Stimulated activated CD4-positive, alpha-beta T cell treated with anti-CD3 and anti-CD28 coated beads, TNF-alpha, amount 100 ng/mL, for 1 hour (primary cell): ENCODE measurements at places on chromosomes 2 and 18.

DNA sequence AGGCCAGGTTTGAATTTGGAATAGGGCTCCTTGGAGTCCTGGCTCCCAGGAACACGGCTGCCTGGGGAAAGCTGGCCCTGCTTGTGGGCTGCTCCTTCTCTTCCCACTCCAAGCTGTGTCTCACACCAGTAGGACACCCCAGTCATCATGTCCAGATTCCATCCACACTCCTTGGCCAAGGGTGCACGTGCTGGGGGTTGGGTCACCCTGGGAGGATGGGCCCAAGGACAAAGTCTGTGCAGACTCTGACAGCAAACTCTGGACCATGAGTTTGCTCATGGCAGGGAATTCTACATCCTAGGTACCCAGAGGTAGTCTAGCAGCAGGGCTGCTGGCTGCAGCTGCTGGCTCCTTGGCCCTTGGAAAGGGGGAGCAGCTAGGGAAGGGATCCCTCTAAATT, 102.4 kb upstream of the EPAS1 start:
- no peak for DNase-seq

DNA sequence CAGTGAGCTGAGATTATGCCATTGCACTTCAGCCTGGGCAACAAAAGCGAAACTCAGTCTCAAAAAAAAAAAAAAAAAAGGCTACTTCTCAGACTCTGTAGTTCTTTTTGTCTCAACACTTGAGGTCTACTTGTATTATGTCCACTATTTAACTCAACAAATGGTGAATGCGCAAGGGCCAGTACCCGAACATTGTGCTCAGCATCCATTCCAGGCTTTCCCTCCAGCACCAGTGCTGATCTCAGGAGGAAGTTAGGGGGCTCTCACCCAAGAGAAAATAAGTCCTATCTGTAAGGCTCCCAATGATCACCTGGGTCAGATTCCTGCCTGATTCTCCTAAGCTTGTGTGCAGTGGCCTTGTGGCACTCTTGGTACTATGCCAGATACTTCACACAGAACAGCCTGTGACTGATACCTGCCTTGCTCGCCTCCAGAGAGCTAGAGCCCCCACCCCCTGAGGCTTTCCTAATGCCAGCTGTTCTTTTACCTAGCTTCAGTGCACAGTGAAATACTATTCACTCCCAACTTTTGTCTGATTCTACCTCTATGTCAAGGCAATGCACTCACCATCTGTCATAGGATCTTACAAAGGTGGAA, 74.9 kb downstream of the INO80D start:
- DNase-seq: no peak

DNA sequence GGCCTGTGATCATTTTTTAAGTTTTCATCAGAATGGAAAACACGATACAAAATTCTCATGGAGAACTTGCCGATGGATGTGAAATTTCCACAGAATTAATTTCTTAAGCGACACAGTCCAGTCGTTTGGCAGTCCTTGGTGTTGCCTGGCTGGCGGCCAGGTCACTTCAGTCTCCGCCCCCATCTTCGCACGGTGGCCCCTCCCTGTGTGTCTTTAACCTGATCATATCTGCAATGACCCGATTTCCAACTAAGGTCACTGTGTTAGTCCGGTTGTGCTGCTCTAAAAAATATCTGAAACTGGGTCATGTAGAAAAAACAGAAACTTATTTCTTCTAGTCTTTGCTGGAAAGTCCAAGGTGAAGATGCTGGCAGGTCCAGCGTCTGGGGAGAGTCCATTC, 44.5 kb upstream of the COPS8 start:
- no peak for DNase-seq

DNA sequence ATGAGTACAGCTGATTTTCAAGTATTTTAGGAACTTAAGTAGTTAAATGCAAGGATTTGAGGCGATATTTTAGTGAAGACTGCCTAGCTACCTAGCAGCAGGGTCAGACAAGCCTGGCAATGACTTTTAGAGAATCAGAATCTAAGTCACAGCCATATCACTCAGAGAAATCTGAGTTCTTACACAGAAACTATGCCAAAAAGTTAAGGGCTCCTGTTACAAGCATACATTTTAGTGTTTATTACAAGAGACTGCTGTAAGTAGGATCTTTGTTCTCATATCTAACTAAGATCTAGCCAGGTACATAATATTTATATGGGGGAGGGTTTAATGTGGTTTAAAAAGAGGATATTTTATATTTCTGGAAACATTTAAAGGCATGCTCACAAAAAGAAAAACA, 37.5 kb downstream of the MAP4K3 start:
- no peak for DNase-seq

- DNase-seq: no peak
These were observed 46.3 kb downstream of the FAM178B start for GRCh38 chr2:96940001-96940615.

GRCh38 chr2:40118622-40119021, 333.3 kb downstream of the SLC8A1 start:
- DNase-seq: no peak

GRCh38 chr18:22346953-22347605, 70.6 kb downstream of the CTAGE1 start:
- DNase-seq: no peak

DNA sequence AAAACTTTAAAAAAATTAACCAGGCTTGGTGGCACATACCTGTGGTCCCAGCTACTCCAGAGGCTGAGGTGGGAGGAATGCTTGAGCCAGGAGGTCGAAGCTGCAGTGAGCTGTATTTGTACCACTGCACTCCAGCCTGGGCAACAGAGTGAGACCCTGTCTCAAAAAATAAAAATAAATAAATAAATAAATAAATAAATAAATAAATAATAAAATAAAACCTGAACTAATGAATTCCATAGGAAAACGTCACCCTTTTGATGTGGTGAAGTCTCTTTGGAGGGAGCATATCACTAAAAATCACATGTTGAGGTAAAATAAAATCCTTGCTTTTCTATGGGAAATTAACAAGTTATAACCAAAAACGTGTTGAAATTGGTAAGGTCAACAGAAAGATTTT, 29.6 kb upstream of the ITGAV start:
- DNase-seq: no peak

DNA sequence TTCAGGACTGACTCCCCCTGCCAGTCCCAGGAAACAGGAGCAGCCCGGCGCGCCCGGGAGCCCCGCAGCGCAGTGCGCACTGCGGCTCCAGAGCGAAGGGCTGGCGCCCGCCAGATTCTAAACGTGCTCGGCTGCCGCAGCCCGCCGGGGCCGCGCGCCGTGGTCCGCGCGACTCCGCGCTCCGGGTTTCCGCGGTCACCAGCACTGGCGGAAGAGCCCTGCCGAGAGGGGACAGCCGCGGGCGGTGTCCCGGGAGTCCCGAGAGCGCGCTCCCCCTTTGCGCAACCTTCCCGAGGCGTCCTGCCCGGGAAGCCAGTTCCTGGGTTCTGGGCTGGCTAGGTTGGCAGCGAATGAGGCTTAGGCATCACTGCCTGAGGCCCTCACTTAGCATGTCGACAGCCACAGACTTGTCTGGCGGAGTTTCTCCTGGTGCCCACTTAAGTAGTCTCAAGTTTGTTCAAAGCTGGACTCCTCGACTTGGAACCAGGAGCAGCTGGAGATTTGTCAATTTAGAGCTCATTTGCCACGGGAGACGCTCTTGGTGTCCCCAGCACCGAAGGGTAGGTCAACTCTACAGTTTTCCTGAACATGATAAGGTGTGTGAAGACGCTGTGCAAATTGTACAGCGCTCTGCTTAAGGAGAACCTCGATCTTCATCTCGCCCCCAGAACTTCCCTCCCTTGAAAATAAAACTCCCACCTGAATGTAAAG, 1.5 kb upstream of the VSNL1 start:
- no peak for DNase-seq

DNA sequence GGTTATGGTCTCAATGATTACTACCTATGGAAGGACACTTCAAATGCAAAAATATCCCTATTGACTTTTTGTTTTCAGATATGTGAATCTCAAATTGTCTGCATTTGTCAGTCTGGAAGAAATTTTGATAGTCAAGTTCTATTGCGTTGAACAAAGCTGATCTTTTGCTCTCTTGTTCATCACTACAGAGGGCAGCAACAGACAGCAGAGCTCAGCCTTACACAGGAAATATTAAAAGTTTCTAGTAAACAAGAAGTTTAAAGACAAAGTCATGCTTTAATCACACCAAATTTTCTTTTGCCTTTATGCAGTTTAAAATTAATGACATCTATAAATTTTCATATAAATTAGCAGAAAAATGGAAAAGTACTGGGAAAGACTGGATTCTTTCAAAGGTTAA, 617.5 kb downstream of the NR4A2 start:
- no peak for DNase-seq

DNA sequence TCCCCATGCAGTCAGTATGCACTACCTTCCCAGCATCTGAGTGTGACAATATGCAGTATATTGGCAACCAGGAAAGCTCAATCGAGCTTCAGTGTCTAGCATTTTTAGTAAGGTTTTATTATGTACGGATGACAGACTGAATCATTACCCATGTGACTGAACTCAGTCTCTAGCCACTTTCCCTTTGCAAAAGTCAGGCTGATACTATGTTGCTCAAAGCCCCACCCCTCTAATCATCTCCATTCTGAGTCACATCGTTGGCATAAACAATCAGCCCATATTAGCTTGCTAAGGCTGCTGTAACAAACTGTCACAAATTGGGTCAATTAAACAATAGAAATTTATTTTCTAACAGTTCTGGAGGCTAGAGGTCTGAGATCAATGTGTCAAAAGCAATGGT, 25.8 kb upstream of the SRD5A2 start:
- DNase-seq: no peak

GRCh38 chr2:30690126-30690561, 117.1 kb downstream of the CAPN13 start:
- DNase-seq: no peak

DNA sequence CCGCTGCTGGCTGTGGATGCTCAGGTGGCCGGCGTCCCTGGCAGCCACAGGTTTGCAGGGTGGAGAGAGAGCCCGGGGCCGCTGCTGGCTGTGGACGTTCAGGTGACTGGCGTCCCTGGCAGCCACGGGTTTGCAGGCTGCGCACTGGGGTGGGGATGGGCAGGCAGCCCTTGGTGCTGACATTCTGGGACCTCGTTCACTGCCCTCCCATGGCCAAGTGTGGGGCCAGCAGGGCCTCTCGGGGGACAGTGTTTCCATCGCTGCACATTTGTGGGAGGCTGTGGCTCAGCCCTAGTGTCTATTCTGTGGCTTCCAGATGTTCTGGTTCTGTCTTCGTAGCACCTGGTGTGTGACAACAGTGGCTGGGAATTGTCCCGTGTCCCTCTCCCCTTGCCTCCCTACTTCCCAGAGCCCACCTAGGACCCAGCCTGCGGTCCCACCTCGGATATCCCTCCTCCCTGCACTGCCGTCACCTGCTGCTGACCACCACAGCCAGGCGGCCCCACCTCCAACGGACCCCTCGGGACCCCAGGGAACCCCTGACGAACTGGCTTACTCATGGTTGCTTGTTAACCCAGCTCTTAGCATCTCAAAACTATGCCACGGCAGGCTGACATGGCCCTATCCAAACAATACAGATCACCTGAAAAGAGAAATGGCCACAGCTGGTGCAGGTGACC, 915 bp downstream of the CROCC2 start:
- no peak for DNase-seq

- no peak for DNase-seq
These were observed 122.1 kb downstream of the SH3BP4 start for GRCh38 chr2:235073868-235074413.

DNA sequence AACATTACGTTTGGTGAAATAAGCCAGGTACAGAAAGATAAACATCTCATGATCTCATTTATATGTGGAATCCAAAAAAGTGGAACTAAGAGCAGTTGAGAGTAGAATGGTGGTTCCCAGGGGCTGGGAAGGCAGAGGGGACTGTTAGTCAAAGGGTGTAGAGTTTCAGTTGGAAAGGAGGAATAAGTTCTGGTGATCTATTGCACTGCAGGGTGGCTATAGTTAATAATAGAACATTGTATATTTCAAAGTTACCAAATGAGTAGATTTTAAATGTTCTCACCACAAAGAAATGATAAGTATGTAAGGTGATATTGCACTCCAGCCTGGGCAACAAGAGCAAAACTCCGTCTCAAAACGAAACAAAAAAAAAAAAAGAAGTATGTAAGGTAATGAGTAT, 260.1 kb upstream of the RAB6C start:
- no peak for DNase-seq

DNA sequence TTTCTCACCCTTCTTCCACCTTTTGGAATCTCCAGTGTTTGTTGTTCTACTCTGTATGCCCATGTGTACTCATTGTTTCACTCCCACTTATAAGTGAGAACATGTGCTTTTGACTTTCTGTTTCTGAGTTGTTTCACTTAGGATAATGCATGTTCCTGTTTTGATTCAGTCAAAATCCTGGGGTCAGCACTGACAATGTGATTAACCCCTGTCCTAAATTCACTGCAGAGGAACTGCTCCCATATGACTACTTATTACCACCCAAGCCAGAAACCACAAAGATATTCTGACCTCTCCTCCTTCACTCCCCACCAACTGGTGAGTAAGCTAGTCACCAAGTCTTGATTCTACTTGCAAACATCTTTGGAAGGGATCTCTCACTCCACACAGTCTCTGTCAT, 251.4 kb upstream of the TCF4 start:
- DNase-seq: no peak

- no peak for DNase-seq
These were observed 149.9 kb downstream of the PLCL1 start for GRCh38 chr2:197954328-197954727.

- no peak for DNase-seq
These were observed 602.5 kb downstream of the TSN start for GRCh38 chr2:122357998-122358397.

- no peak for DNase-seq
These were observed 164.4 kb downstream of the UPP2 start for GRCh38 chr2:158266111-158266510.

GRCh38 chr2:162202203-162202602, 41.0 kb downstream of the FAP start:
- DNase-seq: no peak

DNA sequence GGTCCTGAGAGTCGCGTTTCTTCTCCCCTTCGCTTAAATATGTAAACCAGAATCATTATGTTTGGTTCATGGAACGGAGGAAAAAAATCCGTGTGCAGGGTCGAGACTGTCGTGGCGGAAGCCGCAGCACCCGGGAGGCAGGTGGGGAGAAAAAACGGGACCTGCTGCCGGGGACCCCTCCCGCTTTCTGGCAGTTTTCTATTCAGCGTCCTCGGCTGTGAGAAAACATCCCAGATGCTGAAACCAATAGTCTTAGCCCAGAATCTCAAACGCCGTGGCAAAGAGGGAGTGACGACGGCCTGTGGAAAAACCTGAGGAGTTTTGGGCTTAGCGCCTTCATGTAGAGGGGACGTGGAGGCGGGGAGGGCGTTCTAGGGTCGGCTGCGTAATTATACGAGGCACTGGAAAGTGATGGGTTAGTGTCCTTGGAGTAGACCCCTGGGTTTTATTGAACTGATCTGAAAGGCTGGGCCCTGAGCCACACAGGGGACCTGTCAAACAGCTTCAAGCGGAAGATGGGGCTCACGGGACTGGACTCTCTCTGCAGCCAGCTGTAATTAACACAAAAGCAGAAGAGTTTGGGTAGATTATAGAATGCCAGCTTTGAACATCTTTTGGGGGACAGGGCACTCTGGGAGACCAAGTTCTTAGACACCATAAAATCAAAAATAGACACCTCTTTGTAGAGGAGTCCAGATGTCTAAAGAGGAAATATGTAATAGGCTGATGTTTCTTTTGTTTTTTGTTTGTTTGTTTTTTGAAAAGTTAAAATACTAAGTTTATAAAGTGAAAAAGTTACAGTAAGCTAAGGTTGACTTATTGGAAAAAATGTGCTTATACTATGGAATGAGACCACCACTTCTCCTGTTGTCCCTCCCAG, 834 bp upstream of the BUB1 start:
- no peak for DNase-seq
